ENCODE measurements at places on chromosomes 7 and 10. TPM values are rescaled to one million over a fixed set of nuclear protein-coding genes. Genes with fewer than 3 reads are reported as not detected.

Gene GBX1
- total RNA-seq: not detected

Gene CALD1
- 278 TPM for total RNA-seq

Gene ENKUR
- not detected for total RNA-seq

Gene LIPK
- not detected for total RNA-seq

Gene UPK3BL1
- total RNA-seq: 25.1 TPM

Gene TMEM236
- total RNA-seq: 3.2 TPM

Gene TMEM26
- total RNA-seq: 0.22 TPM

Gene ZNF365
- 0.49 TPM for total RNA-seq

Gene ADAMTS14
- not detected for total RNA-seq

Gene ANKRD30A
- total RNA-seq: 1.2 TPM

Gene TUBAL3
- total RNA-seq: not detected

Gene ZNF425
- 0.82 TPM for total RNA-seq

Gene PIP
- not detected for total RNA-seq

Gene HUS1
- 51.5 TPM for total RNA-seq

Gene CCDC172
- total RNA-seq: not detected

Gene GBF1
- 21.6 TPM for total RNA-seq

Gene UFSP1
- 1.0 TPM for total RNA-seq

Gene OPALIN
- total RNA-seq: not detected

Gene GDF2
- not detected for total RNA-seq

Gene FGF8
- not detected for total RNA-seq

Gene ZNF853
- total RNA-seq: 4.6 TPM

Gene CISD1
- 13.7 TPM for total RNA-seq

Gene OGDH
- total RNA-seq: 93.6 TPM

Gene EBF3
- total RNA-seq: 37.7 TPM

Gene CASP2
- 16.2 TPM for total RNA-seq

Gene CUTC
- total RNA-seq: 56.6 TPM

Gene CALN1
- 0.19 TPM for total RNA-seq

Gene LIPJ
- 2.2 TPM for total RNA-seq

Gene PCLO
- total RNA-seq: 1.8 TPM

Gene AKR1D1
- not detected for total RNA-seq

Gene AGBL3
- total RNA-seq: 4.9 TPM

Gene ENTPD7
- total RNA-seq: 5.5 TPM

Gene EMX2
- 5.5 TPM for total RNA-seq

Gene SUN3
- not detected for total RNA-seq

Data from subcutaneous adipose tissue (tissue), 4 donors.